Dorsolateral prefrontal cortex (tissue), 122 donors: ENCODE measurements at places on chromosomes 13 and 19. TPM values are rescaled to one million over a fixed set of nuclear protein-coding genes. Genes with fewer than 3 reads are reported as not detected.

Gene KIR2DL1
- not detected for total RNA-seq

Gene LENG9
- total RNA-seq: 4.1 TPM

Gene SYNE4
- total RNA-seq: not detected

Gene KIR3DL2
- total RNA-seq: not detected

Gene SIAH3
- 4.0 TPM for total RNA-seq

Gene ZNF682
- 10.8 TPM for total RNA-seq

Gene TUBA3C
- total RNA-seq: not detected

Gene LPAR6
- 3.8 TPM for total RNA-seq

Gene TEX29
- 3.1 TPM for total RNA-seq

Gene CPB2
- total RNA-seq: not detected

Gene SIGLEC12
- total RNA-seq: not detected

Gene MPHOSPH8
- total RNA-seq: 93.0 TPM

Gene ZNF439
- total RNA-seq: 16.7 TPM
